Occipital lobe (tissue), 3 donors: ENCODE measurements at places on chromosomes 13 and 19.

DNA sequence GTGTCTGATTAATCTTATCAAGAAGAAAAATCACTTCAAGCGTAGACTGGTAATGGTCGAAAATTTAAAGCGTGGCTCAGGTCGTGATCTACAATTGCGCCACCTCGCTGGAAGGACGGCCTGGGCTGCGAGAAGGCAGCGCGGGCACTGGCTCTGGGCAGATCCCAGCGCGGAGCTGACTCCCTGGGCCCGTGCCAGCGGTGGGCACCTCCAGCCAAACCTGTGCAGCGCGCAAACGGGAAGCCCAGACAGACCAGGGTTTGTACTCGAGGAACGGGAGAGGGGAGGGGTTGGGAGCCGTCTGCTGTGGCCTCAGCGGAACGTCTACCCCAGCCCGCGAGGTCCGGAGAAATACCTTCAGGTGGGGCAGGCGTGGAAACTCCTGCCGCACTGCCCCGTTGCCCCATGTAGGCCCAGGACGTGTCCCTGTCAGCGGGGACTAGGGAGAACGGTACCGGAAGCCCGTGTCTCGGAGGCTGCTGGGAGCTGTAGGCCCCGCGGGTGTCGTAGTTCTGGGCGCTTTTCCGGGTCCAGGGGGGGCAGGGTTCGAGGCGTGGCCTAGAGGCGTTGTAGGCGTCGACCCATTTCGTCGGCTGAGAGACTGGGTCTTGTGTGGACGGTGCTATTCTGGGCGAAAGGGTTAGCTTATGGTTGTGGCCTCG lies 21.1 kb downstream of the ZNF274 start:
- no peak for DNase-seq

GRCh38 chr13:96388598-96388997 lies 298.7 kb downstream of the HS6ST3 start:
- no peak for DNase-seq

GRCh38 chr13:95533545-95534160 lies 18.9 kb upstream of the CLDN10 start:
- no peak for DNase-seq

- DNase-seq, result no peak
These were observed 29.7 kb upstream of the ENOX1 start for GRCh38 chr13:43816401-43816889.

GRCh38 chr19:49499030-49499670 lies 2.9 kb downstream of the RPS11 start:
- no peak for DNase-seq

- no peak for DNase-seq
These were observed 3.2 kb upstream of the PROZ start for GRCh38 chr13:113155201-113155600.

GRCh38 chr13:99228737-99229691 lies 28.4 kb downstream of the UBAC2 start:
- no peak for DNase-seq

GRCh38 chr19:17441241-17442021 lies 7.0 kb downstream of the TMEM221 start:
- no peak for DNase-seq
